ENCODE measurements at places on chromosomes 5 and 9. TPM values are rescaled to one million over a fixed set of nuclear protein-coding genes. Genes with fewer than 3 reads are reported as not detected.

DNA sequence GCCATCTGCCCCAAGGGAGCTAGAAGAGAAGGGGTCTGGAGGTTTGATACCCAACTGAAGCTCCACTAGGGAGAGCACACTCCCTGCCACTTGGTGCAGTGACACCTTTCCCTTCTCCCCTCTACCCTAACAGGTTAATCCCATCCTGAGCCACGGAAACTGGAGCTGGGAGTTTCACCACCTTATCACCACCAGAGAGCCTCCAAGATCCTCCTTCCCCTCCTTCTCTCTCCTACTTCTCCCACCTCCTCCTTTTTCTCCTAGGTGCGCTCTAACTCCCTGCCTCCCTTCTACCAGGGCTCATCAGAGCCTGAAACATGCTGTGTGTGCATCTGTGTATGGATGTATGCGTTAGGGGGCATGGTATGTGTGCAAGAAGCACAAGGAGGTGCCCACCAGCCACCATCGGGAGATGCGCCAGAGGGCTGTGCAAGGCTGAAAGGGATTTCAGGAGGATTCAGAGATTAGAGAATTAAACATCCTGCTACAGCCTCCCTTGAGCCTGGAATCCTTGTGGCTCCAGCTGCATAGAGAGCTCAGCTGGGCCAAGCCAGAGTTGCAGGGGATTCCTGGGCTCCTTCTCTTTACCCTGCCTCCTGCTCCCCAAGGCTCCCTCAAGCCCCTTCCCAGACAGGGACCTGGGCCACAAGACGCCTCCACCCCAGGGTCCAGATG lies 89.8 kb downstream of the PCDH1 start:
- no peak for DNase-seq

DNA sequence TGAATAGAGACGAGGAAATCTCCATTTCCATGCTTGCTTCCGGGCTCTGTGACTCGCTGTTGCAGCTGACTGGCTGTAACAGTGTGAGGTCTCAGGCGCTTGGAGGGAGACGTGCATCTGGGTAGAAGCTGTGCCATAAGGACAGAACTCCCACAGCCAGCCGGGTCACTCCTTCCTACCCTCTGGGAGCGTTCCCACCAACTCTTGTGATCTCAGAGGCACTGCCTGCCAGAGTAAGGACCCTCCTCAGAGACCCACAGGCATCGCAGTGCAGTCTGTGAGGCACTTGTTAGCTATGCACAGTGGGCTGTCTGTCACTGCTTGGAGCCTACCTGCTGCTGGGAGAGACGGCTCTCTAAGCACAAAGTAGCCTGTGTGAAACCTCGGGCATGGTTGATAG lies 203.4 kb upstream of the SEMA6A start:
- DNase-seq: no peak

DNA sequence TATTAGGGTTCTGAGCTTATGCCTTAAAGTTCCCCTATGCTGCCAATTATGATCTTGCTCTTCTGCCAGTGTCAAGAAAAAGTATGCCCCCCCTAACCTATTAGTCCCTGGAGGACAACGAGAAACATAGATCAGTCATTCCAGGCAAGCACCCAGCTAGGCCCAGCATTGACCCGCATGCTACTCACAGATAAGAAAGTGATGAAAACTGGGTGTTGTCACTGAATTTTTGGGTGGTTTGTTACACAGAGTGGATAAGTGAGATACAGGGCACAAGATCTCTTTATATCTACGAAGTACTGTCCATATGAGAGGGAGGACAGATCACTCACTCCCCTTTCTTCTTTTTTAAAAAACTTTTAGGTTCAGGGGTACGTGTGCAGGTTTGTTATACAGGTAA lies 6.4 kb upstream of the TEX48 start:
- DNase-seq: no peak

- no peak for DNase-seq
Observed at GRCh38 chr9:120256146-120256545, 323.8 kb downstream of the CDK5RAP2 start.

- DNase-seq: no peak
Observed at GRCh38 chr9:98214811-98215210, 22.4 kb upstream of the CORO2A start.

DNA sequence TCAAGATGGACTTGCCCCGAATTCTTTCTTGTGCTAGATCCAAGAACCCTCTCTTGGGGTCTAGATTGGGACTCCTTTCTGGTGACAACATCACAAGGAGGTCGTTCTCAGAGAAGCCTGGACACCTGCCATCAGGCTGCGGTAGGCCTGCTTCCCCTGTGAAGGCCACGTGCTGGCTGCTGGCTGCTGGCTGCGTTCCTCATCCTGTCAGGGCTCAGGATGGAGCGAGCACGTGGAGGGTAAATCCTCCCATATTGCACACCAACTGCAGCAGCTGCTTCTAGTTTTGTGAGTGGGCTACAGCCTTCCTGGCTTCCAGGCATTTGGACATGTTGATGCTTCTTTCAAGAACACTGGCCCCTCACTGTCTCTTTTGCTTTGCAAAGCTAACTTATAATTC lies 95.6 kb downstream of the HSPA4 start:
- DNase-seq: no peak

GRCh38 chr9:116674210-116674980 lies 12.7 kb upstream of the TRIM32 start:
- DNase-seq: no peak

DNA sequence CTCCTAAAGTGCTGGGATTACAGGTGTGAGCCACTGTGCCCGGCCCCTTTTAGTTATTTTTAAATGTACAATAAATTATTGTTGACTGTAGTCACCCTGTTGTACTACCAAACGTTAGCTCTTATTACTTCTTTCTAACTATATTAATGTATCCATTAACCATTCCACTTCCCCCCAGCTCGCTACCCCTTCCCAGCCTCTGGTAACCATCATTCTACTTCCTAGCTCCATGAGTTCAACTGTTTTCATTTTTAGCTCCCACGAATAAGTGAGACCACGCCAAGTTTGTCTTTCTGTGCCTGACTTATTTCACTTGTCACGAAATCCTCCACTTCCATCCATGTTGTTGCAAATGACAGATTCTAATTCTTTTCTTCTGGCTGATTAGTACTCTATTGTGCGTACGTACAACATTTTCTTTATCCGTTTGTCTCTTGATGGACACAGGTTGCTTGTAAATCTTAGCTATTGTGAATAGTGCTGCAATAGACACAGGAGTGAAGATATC lies 6.5 kb downstream of the LURAP1L start:
- no peak for DNase-seq

Gene ZDHHC11B
- not detected for total RNA-seq

Gene GRIN1
- 0.43 TPM for total RNA-seq

Gene TLR4
- total RNA-seq: 0.20 TPM

Gene SPINK13
- total RNA-seq: not detected
